ENCODE measurements at places on chromosomes 7 and 10.

- no peak for DNase-seq
These were observed 162.2 kb downstream of the ARHGAP21 start for GRCh38 chr10:24561453-24561852.

DNA sequence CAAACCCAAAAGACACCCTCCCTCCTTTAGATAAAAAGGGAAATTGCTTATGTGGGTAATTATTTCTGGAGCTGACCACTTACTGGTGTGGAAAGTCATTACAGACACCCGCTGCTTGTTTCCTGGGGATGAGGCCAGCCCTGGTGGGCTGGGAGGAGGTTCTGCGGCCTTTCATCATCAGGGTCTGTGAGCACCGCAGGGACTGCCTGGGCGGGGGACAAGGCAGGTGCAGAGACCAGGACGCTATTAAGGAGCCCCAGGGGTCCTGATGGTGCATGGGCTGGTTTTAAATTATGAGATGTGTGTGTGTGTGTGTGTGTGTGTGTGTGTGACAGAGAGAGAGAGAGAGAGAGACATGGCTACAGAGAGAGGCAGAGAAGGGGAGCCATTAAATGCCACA lies 171.2 kb downstream of the DNAJB6 start:
- no peak for DNase-seq

- no peak for DNase-seq
These were observed 15.3 kb upstream of the ASB4 start for GRCh38 chr7:95470452-95470851.

GRCh38 chr10:63819753-63820329 lies 298.6 kb downstream of the REEP3 start:
- no peak for DNase-seq

DNA sequence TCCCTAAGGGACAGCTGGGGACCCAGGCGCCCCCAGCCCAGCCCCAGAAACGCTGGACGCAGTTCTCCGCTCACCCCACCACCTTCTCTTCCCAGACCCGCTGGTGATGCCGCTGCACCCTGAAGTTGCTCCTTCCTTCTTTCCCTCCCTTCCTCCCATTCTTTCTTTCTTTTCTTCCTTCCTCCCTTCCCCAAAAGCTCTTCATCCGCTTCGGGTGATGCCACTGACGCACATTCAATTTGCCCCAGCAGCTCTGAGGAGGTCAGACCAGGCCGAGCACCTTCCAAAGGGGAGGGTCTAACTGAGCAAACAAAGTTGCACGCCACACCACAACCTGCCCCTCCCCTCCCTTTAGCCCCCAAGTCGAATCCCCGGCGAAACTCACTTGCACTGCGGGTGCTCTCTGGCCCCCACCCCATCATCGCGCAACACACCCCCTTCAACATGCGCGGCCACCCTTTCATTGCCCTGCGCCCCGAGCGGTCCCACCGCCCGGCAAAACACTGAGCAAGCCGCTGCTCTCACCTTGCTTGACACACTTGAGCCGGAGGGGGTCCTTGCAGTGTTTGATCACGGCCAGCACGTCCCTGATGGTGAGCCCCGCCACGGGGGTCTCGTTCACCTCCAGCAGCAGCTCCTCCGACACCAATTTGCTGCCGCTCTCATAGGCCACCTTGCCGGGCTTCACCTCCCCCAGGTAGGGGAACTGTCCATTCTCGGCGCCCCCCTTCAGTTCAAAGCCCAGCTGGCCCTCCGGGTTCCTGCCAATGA lies 787 bp downstream of the MAGI2 start:
- peak; percentile 26 for DNase-seq

DNA sequence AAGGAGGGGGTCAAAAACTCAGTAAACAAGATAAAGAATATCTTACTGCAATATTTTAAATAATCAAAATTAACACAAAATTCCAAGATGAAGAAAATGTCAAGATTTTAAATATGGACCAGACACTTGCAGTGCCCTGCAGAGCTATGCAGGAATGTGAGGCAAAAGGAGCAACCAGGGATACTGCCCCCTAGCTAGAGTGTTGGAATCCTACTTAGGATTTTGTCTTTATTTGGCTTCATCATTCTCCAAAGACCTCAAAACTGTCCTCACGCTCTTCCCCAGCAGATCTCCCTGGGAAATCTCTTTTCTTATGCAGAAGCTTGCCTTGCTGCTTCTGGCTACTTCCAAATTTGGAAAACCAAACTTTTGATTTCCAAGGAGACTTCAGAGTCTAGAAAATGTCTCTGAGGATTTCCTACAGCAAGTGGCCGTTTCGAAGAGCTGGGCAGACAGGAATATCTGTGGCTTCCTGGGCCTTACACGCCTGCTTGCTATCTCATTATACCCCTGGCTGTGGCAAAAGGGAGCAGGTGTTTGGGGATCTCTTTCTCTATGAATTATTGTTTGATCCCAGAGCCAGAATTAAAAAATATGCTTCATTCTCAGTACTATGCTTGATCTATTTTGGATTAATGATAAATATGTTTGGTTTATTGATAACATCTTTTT lies 232.2 kb upstream of the BMPER start:
- no peak for DNase-seq

GRCh38 chr10:110535958-110536891 lies 31.3 kb upstream of the SMC3 start:
- DNase-seq = peak; percentile 49

GRCh38 chr7:124909808-124910207 lies 19.8 kb downstream of the POT1 start:
- DNase-seq = no peak

DNA sequence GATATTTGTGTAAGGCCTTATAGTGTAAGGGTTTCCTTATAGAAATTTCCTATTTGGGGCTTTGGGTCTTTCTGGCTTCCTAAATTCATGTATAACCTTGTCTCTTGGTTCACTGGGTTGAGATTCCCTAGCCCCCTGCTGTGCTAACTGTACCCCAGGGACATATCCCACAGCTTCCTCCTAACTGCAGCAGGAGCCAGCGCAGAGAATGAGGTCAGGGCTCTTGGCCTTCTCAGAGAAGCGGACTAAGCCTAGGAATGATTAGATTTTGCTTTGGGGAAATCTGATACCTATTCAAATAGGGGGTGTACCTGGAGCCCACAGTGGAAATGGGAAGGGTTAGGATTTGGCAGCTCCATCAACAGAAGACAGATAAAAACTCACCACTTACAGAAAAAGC lies 138.1 kb upstream of the EFCAB10 start:
- no peak for DNase-seq

DNA sequence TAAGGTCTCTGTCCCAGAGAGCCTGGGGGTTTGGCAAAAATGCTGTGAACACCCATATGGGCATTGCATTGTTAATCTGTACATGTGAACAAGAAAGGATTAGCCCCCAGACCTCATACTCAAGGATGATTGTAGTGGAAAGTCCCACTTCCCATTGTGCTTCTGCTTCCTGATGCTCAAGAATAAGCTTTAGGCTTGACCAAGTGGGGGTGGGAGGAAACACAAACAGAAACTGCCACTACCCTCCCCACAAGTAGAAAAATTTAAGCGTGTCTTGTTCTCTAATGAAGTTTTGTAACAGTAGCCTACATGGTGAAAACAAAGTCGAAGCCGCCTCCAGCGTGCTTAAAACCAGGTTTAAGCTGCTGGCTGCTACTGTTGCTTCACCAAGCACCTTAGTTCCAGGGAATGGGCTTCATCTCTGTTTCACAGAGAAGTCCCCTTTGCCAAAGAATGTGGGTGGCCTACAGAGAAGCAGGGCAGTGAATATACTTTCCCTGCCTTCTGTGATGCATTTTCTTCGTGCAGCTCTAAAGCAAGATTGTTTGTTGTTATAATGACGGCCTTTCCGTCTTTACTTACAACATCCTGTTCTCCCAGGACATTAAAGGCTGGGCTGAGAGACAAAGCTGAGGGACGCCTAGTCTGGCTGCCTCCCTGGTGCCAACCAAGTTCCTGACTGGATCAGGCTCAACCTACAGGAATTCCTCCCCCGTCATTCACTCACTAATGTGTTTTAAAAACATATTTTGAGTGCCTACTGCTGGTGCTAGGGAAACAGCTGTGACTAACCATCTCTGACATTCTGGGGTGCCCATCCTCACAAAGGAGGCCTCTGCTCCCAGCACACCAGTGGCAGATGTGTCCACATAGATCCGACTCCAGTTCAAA lies 32.1 kb upstream of the CCSER2 start:
- DNase-seq = no peak

GRCh38 chr7:141837683-141838082 lies 3.6 kb downstream of the PRSS37 start:
- DNase-seq = no peak

- DNase-seq = no peak
These were observed 74.8 kb upstream of the RPA3 start for GRCh38 chr7:7793249-7793648.

DNA sequence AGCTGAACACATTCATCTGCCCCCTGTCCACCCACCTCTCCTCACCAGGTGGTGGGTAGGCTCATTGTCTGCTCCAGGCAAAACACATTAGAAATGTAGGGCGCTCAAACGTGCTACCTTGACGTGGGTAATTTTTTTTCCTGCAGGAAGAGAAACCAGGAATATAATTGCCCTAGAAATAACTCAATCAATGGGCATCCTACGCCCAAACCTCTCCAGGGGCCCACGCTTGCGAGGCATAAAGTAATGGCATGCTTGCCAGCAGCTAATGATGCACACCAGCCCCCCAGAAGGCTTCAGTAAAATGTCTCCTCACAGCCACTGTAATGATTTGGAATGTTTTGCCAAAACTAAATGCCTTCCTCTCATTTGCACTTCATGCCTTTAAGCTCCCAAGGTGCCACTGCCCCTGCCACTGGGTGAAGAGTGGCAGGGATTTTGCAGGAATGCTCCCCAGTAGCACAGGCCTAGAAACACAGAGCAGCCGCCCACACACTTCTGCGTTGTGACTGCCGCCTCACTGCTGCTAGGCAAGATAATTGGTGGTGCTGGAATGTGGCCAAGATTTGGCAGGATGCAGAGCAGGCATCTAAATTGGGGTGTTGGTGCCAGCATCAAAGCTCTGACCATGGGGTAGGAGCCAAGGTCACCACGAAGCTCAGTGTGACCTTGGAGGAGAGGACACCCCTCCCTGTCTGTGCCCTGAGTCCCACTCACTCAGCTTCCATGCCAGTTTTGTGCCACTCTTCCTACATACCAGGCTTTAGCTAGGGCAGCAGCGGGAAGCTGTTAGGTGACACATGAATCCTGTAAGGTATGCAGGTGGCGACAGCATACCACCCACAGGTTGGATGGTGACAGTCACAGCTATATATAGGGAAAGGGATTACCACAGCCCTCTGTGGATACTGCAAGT lies 48.7 kb upstream of the PPP1R3C start:
- DNase-seq = no peak

GRCh38 chr7:139568813-139569490 lies 45.5 kb downstream of the CLEC2L start:
- DNase-seq = no peak

DNA sequence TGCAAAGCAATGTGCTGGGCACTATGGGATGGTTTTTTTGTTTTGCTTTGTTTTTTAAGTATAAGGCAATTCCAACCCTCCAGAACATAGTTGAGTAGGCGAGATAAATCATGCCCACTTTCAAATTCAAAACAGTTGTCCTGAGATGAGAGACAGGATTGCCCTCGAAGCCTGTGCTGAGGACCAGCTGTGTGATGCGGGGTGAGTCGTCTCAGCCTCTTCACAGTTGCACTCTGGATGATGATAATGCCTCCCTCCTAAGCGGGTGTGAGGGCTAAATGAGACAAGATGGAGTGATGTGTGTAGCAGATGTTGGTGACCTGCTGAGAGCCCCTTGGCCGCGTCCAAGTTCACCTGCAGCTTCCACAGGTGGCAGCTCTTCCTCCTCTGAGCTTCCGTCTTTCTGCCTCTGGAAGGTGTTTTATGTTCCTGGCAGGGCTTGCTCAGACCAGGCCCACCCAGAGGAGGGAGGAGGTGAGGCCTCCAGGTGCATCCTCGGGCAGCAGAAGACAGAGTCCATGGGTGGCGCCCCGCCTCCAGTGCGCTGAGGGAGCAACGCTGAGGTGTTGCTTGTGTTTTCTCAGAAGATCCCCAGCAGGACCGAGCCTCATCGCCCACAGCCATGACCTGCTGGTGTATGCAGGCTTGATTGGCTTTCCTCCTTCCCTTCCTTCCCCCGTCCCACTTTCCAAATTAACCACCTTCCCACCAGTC lies 30.6 kb downstream of the ECHDC3 start:
- no peak for DNase-seq

- no peak for DNase-seq
These were observed 370.4 kb downstream of the TNS3 start for GRCh38 chr7:47211519-47211973.

DNA sequence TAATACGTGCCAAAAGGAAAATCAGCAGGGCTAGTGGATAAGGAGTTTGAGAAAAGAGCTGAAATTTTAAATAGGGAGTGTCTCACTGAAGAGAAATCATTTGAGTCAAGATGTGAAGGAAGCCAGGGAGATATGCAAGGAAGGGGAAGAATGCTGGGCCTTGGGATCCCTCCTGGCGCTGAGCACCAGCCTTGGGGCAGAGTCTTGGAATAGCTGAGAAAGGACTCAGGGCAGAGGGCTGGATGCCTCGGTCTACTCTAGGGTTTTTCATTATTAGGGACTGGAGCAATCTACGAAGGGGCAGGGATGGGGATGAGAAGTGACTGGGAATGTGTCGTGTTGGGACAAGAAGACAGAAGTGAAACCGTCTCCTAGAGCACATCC lies 484 bp downstream of the ZWINT start:
- DNase-seq = no peak

DNA sequence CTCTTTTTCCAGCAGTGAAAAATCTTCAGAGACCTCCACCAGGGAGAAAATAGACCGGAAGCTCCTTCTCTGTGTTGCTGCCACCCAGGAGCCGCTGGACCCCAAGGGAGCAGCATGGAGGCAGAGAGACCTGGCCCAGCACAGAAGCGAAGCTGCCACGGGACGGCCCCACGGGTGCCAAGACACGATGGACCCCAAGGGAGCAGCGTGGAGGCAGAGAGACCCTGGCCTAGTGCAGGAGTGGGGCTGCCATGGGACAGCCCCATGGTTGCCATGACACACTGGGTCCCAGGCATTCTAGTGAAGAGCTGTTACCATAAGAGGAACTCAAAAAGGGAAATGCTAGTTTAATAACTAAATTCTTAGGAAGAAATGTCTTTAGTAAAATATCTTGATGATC lies 186.3 kb downstream of the PTPRN2 start:
- DNase-seq = no peak

GRCh38 chr10:113161066-113161465 lies 211.0 kb downstream of the TCF7L2 start:
- DNase-seq = no peak

DNA sequence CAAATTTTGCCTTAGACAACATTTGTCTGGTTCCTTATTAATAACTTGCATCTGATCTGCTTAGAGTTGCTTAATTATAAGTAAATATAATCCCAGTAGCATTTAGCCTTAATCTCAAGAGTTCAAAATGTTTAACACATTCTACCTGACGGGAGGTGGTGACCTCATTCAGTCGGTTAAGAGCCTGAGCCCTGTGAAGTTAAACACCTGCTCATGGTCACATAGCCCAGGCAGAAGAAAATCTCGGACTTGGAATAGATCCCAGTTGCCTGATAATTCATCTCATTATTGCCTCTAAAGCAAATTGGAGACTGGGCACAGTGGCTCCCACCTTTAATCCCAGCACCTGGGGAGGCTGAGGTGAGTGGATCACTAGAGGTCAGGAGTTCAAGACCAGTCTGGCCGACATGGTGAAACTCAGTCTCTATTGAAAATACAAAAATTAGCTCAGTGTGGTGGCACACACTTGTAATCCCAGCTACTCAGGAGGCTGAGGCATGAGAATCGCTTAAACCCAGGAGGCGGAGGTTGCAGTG lies 18.6 kb upstream of the ASCC1 start:
- no peak for DNase-seq

GRCh38 chr10:23613900-23614299 lies 175.0 kb downstream of the OTUD1 start:
- no peak for DNase-seq

- DNase-seq = no peak
These were observed 234.0 kb downstream of the SNX13 start for GRCh38 chr7:17706275-17706674.

Data from activated naive CD8-positive, alpha-beta T cell treated with anti-CD3 and anti-CD28 coated beads, Interleukin-2, amount 10 ng/mL, durations not matched to agents 7 days and 5 days (primary cell).